ENCODE measurements at places on chromosomes 3 and 15. TPM values are rescaled to one million over a fixed set of nuclear protein-coding genes. Genes with fewer than 3 reads are reported as not detected.
A peak's percentile ranks its signal among the peaks of the same experiment; 100 is the strongest.

DNA sequence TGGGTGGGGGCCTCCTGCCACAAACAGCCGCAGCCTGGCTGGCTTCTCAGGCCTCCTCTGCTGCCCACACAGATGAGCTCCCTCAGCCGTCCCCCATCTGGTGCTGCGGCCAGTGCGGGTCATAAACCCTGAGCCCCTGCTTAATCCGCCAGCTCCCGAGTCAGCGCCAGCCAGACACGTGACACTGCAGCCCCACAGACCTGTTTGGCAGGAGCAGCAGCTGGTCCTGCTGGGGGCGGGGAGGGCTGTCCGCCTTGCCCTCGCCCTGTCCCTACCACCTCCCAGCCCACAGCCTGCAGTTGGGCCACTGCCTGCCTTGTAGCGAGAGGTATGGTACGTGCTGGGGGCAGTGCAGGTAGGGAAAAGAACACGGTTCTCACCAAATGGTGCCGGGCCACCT is 86.2 kb downstream of the IQSEC1 start:
- DNase-seq, result peak; percentile 76

- no peak for DNase-seq
These were observed 14.7 kb upstream of the SYNM start for GRCh38 chr15:99090011-99090699.

The PXK gene
- total RNA-seq, result 12.9 TPM

DNA sequence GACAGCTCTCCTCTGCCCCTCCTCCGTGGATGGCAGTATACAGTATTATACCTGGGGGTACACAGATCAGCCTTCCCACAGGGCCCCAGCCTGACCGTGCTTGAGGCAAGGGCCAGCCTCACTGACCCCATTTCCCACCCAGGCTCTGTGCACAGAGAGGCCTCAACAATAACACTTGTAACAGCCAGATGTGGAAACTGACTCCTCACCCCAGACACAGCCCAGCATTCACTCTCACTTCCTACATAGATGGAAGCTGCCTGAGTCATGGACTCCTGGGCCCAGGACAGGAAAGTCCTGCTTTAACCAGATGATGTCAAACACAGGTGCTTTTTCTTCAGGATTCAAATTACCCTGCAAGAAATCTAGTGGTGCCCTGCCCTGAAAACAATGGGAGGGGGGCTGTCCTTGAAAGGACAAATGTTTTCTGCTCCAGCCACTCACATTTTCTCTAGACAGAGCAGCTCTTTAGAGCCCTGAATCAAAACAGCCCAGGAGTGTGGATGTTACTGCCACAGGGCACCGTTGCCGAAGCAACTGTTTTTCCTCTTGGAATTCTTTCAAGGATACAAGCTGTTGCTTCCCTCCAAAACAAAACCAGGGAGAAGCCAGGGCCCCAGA is 16.4 kb downstream of the CCDC12 start:
- DNase-seq, result peak; percentile 22

The KLHL40 gene
- total RNA-seq, result 0.12 TPM

Measured in left ventricle myocardium superior (tissue), 1 donor.